ENCODE measurements at places on chromosomes 1 and 21.
A peak's percentile ranks its signal among the peaks of the same experiment; 100 is the strongest.

- DNase-seq, result no peak
These were observed 18.6 kb downstream of the FAM151A start for GRCh38 chr1:54604572-54605370.

DNA sequence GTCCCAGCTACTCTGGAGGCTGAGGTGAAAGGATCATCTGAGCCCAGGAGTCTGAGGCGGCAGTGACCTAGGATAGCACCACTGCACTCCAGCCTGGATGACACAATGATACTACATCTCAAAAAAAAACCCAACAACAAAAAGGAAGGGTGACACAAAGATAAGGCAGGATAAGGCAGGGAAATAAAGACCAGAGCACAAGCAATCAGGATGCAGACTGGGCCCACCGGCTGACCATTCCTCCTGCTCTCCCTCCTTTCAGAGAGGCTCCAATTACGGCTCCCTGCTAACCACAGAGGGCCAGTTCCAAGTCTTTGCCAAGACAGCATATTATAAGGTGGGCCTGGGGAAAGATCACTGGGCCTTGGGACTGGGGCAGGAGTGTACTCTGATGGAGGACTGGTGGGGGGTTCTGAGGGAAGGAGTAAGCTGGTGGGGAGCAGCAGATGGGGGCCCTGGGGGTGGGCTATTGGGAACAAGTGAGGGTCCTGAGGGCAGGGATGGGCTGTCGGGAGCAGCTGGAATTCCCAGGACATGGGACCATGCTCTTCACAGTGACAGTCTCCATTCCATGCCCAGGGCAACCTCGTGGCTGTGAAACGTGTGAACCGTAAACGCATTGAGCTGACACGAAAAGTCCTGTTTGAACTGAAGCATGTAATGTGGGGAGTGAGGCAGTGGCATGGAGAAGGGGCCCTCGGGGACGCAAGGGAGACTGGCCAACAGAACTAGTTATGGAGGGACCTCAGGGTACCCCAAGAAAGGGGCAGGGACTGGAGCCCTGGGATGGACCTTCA is 7.3 kb downstream of the NPR1 start:
- DNase-seq, result no peak

DNA sequence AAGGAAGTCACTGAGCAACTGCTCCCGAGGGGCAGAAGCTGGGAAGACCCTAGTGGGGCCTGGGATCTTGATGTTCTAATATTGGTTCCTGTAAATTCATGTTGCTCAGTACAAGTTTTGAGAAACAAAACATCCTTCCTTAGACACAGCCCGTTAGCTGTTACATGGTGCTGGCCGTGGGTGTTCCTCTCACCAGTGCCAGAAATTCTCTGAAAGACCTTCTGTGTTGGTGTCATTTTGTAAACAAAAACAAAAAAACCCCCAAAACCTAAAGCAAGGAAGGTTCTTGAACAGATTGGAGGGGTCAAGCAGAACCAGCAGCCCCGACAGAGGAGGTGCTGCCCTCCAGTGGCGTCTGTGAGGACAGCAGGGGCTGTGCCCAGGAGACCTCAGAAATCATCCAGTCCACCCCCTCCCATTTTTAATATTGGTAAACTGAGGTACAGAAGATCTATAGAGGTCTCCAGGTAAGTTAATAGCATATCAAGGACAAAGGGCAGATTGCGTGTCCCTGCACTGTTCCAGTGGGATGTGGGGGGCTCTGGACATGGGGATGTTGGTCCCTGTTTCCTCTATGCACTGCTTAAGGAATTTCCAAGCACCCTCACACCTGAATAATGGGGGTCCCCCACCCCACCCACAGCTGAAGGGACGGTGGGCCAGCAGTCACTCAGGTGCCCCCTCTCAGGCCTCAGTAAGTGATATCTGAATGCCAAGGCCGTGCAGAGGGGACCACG is 38.2 kb downstream of the SLC2A7 start:
- peak; percentile 53 for DNase-seq

GRCh38 chr1:181398544-181398943 is 84.8 kb upstream of the CACNA1E start:
- no peak for DNase-seq

DNA sequence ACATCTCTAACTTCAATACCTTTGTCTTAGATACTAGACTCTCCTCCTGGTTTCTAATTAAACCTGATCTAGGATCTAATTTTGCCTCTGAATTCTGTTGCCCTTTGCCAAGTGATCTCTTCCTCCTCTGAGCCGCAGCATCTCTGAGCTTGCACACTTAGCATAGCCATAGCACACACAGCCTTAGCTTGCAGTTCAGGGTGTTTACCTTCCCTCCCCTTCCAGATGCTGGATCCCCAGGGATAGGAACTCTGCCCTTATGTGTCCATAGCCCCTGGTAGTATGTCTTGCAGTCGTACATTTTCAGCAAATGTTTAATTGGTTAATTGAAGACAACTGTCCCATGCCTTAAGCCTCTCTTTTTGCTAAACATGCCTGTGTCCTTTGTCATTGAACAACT is 30.3 kb downstream of the SELL start:
- no peak for DNase-seq

- no peak for DNase-seq
These were observed 6.2 kb downstream of the ITPKB start for GRCh38 chr1:226732856-226733291.

DNA sequence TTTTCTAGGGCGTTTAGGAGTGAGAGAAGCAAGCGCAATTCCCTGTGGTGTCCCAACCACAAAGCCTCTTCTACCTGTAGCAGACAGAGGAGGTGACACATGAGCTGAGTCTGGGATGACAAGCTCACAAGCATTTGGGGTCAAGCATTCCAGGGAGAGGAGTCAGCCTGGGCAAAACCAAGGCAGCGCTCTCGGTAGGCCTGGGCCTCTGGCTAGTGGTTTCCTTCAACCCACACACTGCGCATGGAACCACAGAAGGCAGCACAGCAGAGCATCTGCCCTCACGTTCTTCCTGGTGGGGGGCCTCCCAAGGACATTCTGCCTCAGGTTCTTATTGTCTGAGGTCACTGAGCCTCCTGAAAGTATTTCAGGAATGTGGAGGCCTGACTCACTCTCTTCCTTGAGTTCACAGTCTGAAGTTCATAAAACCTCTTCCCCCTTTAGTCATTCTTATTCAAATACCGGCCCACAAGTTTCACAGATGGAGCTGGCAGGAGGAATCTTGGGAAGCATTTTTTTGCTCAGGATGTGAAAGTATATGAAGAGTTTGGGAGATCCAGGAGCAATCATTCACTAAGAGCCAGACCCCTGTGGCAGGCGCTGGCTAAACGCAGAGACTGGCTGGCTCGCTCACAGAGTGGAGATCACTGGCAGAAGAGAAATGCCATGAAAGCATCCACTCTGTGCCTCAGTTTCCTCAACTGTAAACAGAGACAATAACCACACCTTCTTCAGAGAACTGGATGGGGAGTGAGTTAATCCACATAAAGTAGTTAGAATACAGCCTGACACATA is 26.8 kb downstream of the CCN1 start:
- DNase-seq, result no peak

DNA sequence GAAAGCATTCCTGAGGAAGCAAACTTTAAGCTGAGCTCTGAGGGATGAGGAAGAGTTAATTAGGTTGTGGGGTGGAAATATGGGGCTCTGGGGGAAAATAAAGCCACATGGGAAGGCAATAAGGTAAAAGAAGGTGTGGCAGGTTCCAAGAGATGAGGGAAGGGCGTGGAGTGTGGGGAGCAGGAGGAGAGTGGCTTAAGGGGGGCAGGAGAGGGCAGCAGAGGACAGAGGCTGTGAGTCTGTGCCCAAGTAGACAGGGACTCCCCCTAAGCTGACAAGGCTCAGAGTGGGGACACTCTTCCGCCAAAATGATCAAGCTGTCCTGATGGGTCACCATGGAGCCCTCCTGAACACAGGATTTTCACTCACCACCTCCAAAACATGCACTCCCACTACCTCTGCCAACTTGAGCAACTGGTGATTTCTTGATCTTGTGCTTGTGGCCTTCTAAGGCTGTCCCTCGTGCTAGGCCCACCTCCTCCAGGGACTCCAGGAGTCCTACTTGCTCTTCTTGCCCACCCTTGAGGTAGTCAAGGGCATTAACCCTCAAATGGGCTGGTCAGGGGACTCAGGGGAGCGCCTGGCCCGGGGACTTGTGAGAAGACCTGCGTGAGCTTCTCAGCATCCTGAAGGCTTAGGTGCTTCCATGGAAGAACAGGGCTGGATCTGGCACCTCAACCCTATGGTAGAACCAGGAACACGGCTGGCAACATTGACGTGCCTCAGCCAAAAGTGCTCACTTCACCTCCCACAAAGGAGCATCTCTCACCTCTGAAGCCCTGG is 23.4 kb downstream of the DMAP1 start:
- no peak for DNase-seq

GRCh38 chr1:16151995-16152384 is 3.9 kb downstream of the EPHA2 start:
- no peak for DNase-seq

DNA sequence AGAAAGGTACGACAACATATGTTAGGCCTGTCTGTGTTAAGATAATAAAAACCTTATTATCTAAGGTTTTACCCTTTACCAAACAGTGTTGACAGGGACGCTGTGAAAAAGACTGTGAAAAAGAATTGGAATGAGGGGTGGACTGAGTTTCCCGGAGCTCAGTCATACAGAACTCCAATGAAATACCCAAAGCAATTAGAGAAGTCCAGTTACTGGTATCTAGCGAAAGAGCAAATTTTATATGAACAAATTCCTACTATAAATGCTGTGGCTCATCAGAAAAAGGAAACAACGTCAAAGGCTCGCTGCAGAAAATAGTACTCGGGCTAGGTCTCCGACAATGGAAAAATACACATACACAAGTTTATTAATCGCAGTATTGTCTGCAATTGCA is 708 bp upstream of the RBBP5 start:
- no peak for DNase-seq

DNA sequence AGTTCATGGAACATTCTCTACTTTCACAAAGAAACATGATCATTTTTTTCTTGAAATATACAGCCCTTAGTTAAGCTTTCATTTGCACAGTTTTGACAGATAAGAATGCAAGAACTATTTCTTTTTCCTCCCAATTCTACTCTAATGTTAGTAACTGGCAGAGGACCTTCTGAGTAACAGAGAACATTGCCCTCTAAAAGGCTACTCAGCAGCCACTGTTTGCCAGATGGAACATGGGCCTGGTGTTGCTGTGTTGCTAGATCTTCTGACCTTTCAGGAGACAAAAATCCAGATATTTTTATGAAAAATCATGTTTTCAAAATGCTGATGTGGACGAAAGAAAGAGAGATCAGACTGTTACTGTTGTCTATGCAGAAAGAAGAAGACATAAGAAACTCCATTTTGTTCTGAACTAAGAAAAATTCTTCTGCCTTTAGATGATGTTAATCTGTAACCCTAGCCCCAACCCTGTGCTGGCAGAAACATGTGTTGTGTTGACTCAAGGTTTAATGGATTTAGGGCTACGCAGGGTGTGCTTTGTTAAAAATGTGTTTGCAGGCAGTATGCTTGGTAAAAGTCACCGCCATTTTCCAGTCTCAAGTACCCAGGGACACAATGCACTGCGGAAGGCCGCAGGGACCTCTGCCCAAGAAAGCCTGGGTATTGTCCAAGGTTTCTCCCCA is 2.9 kb upstream of the PRDX6 start:
- no peak for DNase-seq

DNA sequence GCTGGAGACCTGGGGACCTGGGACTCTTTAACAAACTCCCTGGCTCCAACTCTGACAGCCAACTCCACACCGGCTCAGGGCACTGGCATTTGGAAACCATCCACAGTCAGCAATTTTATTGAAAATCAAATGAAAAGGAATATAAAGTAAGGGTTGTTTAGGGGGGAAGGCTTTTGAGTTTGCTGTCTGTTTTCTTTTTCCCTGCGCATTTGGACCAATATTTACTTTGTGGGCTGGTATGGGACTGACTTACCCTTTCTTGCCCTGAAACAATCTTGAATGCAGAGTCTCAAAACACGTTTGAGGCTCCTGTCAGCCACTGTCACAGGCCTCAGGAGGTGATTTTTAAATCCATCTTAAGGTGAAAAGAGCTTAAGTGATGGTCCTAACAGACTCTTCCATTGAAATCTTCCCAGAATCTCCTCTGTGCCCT is 15.4 kb upstream of the EFHD2 start:
- DNase-seq, result no peak

GRCh38 chr1:93584261-93585003 is 97.2 kb downstream of the BCAR3 start:
- no peak for DNase-seq

- DNase-seq, result no peak
These were observed 516.7 kb downstream of the KCNT2 start for GRCh38 chr1:196091397-196092135.

DNA sequence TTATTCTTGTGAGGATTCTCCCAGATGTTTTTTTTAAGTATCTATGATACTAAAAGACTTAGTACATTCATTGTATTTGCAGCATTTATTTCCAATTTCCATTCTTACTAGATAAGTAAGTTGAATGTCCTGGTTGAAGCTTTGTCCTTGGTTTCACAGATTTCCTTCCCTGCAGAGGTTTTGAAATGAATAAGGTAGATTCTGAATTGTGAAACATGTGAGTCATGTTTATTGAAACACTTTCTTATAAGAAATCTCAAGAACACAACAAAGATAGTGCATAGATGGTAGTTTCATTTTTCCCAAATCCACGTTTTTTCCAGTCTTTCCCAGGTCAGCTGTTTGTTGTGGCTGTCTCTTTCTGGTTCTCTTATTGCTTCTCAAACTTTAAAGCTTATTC is 24.8 kb downstream of the GABPA start:
- DNase-seq, result no peak

DNA sequence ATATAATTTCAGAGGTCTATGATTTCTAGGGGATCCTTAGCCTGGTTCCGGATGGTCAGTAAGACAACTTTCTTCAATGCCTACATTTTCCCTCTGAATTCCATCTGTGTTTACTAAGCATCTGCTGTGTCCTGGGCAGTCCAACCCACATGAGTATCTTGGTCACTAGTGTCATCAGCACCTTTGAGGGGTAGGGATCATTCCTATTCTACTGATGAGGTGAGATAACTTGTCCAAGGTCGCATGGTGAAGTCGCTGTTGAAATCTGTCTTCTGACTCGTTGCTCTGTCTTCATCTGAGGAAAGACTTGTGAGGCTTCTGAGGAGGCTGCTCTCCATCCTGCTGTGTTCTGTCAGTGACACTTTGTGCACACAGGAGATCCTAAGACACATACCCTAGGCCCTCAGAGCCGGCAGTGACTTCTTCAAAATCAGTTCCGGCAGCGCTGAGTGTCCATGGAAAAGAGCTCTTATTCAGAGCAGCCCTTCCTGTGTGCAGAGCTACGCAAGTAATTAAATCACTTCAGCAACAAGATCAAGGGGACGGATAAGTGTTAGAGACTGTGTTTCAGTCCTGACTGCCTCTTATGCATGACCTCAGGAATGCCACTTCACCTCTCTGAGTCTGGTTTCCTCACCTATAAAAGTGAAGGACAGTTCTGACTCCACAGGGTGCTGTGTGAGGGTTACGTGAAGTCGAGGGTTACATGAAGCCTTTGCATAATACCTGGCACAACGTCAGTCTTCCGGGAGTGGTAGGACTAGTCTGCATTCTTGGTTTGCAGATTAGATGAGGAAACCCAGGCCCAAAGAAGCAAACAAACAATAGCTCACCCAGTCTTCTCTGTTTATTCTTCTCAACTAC is 28.4 kb downstream of the AK2 start:
- DNase-seq, result no peak

All from OCI-M1 (cell line).